NB4 (cell line): ENCODE measurements at places on chromosomes 3 and 15.
A peak's percentile ranks its signal among the peaks of the same experiment; 100 is the strongest.

GRCh38 chr3:133831966-133832801 lies 26.6 kb downstream of the SRPRB start:
- DNase-seq = no peak

- DNase-seq = no peak
Observed at GRCh38 chr3:196050597-196050996, 31.3 kb downstream of the TFRC start.

- no peak for DNase-seq
Observed at GRCh38 chr3:190108804-190109203, 11.9 kb downstream of the P3H2 start.

DNA sequence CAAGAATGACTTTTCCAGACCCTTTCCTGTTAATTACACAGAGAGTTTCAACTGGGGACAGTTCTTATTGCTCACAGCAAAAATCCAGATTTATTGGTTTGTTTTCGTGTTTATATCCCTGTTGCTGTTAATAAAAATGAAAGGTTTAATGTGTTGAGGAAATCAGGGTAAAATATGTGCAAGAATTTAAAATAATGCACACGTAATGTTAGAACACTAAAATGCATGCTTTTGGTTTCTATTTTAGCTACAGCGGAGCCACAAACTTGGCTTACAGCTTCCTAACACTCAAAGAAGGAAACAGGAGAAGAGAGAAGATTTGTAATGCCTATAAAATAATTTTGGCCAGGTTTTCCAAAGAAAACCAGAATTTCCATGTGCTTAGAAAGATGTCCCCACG lies 62.7 kb downstream of the CASR start:
- DNase-seq = no peak

DNA sequence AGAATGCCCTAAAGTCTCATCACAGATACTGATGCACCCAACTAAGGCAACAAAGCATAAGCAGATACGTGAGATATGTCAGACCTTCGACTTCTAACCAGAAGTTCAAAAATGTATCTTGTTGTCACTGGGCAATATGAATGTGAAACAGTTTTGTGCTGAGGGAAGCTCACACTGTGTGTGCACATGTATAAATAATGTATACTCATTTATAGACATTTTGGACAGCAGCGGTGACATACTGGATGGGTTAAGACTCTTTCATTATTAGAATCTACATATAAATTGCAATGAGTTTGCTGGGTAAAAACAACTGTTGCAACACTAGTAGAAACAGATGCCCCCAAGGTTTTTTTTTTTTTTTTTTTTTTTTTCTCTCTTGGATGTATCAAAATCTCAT lies 37.9 kb downstream of the TIGIT start:
- DNase-seq = no peak

- no peak for DNase-seq
Observed at GRCh38 chr3:111944372-111944771, 34.5 kb upstream of the ABHD10 start.

DNA sequence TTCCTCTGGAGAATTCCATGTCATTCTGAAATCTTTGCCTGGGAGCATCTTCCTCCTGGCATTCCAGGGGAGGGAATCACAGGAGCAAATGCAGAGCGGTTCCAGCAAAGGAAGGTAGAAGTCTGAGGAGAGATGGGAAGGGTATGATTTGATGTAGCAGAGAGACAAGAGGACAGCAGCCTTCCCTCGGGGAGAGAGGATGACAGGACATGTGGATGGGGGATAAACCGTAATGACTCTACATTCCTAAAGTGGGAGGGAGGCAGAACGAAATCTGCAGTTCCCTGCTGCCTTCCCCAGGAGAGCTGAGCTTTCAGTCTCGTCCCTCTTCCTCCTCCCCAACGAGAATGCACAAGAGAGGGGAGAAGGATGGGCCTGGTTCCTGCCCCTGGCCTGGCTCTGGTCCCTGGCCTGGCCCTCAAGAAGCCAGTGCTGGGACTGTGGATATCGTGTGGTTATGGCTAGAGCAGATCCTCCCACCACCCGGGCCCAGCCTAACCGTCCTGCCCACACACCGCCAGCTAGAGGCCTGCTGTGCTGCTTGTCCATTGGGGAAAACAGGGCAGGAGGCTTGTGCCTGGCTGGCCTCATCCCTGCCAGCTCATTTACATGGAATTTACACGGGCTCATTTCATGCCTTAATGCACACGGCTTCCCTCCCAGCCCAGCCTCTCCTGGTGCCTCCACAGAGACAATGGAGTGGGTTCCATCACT lies 26.6 kb downstream of the SEMA7A start:
- peak; percentile 83 for DNase-seq

DNA sequence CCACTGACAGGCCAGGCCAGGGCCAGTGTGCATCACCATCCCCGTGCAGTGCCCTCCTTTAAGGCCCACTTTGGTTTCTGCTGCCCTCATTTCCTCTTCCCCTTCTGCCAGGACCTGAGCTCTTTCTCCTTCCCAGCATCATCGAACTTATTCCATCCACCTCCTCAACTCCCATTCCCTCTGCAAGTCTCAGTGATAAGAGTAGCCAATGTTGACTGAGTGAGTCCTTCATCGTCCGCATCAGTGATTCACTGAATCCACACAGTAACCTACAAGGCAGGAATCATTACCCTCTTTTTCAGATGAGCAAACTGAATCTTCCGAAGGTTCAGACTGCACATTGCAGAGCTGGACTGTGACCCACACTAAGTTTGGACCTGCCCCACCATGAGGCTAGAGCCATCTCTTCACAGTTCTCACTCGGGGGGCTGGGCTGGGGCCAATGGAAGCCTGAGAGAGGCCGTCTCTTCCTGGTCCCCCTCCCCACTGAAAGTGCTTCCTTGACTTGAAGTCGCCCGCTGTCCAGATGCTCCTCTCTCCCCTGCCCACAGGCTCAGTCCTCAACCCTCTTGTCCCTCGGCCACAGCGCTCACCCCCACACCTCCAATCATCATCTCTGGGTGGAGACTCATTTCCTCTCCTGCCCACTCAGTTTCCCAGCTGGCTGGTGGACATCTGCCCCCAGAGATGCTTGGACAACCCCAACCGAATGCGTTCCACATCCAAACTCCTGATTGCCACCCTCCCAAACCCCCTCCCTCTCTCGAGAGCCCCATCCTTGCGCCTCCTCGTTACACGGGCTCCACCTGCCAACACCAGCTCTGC lies 15.2 kb upstream of the ANPEP start:
- no peak for DNase-seq

- DNase-seq = peak; percentile 55
Observed at GRCh38 chr3:42979044-42979972, at the start of gene GASK1A. Gene GASK1A, plus strand, starts transcription at chr3:42979311. Its CDS starts 332 bp downstream, at chr3:42979643.

DNA sequence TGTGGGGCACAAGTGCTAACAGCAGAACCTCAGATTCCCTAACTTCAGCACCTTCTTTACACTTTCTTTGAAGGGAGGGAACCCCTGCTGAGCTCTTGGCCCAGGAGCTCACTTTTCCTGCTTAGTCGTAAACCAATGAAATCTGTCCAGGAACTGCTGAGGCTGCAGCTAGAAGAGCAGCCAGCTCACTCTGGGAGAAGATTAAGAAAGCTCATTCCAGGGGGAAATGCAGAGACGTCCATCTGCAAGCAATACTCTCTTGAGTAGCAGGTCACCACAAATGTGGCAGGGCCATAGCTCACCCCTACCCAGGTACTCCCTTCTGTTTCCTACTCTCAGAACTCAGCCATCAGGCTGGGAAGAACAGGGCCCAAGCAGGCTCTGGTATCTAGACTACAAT lies 103.3 kb downstream of the WDR76 start:
- DNase-seq = no peak

DNA sequence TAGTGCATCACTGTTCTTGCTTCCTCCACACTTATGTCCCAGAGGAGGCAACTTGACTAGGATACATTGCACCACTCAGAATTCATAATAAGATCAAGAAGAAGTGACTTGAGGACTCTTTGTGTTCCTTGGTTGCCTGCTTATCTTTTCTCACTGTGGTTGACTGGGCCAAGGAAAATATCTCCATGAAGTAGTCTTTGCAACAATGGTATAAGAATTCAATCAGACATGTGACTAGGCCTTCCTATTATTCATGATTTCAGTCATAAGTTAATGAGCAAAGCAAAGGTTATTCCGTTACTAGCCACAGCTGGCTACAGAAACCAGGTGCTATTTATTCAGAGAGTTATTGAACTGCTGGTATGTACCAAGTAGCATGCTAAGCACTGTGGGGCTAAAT lies 359.3 kb downstream of the RORA start:
- no peak for DNase-seq

DNA sequence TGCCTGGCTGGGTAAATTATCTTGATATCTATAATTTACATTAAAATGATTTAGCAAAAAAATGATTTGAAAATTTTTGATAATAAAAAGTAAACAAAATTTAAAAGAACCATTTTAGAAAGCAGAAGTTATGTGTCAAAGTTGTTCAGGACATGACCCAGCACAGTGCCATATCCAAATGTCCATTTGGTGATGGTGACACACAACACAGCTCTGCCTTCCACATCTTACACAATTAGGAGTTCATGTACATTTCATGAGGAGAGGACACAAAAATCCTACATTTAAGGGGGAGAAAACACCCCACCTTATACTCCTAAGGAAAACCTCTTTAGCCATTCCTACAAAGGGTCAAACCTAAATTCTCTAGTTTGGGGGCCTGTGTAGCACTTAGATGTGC lies 10.7 kb upstream of the UBE2E1 start:
- no peak for DNase-seq

GRCh38 chr15:38168467-38169070 lies 84.1 kb upstream of the SPRED1 start:
- no peak for DNase-seq

DNA sequence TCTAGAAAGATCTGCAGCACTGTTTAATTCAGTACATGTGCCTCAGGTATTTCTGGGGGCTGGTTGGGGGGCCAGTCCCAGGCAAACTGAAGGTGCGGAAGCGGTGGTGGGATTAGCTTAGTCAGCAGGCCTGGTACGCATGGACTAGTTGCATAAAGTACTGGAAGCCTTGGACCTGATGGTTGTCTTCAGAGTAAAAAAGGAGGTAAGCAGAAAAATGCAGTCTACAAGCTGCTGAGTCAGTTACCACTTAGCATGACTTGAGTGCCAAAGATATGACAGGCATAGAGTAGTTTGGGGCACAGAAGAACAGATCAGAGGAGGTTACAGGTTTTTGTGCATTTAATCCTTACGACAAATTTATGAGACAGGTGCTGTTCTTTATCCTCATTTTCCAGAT lies 19.9 kb upstream of the GOLGA8J start:
- no peak for DNase-seq

- no peak for DNase-seq
Observed at GRCh38 chr15:69750253-69750652, 297.6 kb downstream of the RPLP1 start.

- DNase-seq = no peak
Observed at GRCh38 chr15:52879145-52879544, 89.0 kb upstream of the ONECUT1 start.

GRCh38 chr15:63344731-63345390 lies 36.8 kb downstream of the CA12 start:
- DNase-seq = peak; percentile 51

DNA sequence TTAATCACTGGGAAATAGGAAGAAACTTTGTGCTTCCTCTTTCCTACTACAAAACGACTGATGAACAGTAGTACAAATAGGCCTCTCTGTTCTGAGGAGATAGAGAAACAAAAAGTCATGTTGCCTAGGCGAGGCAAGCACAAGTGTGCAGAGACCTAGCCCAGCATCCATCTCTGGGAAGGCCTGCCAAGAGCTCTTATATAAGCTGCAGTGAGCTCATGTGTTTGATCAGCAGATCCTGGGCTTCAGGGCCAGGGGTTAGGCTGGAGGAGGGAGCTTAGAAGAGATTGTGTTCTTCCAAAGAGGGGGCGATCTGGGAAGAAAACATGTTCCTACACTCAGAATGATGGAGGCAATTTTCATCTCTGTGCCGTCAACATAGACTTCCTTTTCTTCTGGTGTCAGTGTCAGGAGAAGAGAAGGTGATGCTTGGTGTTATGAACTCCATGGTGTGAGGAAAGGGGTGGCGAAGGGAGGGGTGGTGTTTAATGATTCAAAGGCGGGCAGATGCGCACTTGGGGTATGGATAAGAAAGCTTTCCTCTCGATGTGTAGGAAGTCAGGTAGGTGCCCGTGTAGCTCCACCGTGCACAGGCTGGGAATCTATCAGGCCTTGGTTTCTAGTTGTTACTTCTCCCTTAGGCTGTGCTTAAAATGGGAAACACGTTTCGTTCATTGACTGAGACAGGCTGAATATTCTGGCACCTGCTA lies 29.5 kb upstream of the ETV5 start:
- no peak for DNase-seq

DNA sequence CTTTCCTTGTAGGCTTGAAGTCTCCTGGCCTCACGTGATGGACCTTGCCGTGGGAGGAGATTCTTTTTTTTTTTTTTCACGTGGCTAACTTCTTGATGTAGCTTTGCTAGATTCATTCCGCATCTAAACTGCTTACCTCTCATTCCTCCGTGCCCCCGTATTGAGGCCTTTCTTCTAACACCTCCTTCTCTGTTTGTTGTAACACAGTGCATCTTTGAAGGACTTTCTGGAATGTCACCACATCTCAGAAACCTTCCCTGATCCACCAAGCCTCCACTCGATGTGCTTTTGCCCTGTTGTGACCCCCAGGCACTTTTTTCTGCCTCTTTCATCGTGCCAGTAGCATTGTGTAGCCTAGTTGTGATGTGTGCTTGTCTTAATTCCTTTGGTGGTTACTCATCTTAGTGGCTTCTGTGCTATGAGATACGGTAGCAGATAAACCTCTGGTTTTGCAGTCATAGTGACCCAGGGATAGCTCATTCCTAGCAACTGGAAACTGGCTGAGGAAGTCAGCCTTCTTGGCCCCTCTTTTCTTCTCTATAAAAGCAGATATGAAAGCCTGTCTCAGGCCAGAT lies 1.6 kb upstream of the BNC1 start:
- DNase-seq = no peak

DNA sequence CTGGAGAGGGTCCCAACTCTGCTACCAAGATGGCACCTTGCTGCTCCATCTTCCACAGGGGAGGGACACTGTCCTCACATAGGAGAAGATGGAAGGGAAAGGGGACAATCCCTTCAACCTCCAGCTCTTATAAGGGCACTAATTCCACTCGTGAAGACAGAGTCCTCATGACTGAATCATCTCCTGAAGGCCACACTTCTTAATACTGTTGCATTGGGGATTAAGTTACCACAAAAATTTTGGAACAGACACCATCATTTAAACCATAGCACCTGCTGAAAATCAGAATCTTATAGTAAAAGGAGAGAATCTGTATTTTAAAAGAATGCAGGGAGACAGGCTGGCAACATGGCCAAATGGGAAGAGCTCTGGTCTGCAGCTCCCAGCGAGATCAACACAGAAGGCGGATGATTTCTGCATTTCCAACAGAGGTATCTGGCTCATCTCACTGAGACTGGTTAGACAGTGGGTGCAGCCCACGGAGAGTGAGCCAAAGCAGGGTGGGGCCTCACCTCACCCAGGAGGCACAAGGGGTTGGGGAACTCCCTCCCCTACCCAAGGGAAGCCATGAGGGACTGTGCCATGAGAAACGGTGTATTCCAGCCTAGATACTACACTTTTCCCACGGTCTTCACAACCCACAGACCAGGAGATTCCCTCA lies 69.4 kb upstream of the LIPC start:
- peak; percentile 14 for DNase-seq

DNA sequence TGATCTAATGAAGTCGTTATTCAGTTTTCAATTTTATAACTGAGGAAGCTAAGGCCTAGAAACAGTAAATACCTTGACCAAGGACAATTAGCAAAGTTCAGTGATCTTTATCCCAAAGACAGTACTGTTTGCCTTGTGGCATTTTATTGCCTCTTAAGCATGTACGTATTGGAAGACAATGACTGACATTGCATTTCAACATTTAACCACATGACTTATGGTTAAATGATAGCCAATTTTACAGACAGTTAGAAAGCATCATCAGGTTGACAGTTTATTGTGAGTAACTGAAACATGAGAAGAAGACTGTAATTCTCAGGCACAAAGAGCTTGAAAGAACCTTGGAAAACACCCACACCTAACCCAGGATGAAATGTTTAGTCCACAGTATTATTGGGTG lies 390.8 kb upstream of the ZNF385D start:
- DNase-seq = no peak
